CD4-positive, alpha-beta T cell treated with Interleukin-15 for 4 hours (primary cell): ENCODE measurements at places on chromosomes 2 and 18.

DNA sequence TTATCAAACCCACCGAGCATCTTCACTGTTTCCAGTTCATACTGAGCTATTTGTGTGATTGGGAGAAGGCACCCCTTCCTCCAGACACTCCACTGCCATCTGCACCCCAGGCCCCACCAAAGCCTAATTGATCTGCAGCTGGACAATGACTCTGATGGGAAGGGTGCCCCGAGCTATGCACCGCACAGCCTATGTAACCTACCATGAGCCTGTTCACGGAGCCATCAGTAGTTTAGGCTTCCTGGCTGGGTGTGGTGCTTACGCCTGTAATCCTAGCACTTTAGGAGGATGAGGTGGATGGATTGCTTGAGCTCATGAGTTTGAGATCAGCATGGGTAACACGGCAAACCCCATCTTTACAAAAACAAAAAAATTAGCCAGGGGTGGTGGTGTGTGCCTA is 17.8 kb upstream of the ASAP2 start:
- no peak for DNase-seq

DNA sequence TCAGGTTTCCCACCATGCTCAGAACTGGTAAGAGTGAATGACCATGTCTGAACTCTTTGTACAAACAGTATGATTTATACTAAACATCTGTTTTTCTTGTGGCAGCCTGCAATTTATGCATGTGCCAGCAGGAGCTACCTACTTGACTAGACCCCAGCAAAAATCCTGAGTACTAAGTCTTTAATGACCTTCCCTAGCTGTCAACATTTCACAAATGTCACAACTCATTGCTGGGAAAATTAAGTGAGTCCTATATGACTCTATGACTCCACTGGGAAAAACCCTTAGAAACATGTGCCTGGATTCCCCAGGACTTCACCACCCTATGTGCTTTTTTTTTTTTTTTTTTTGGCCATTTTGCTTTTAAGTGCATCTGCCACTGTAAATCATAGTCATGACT is 1225.8 kb downstream of the SUCLG1 start:
- no peak for DNase-seq

- peak; percentile 77 for DNase-seq
These were observed 136.9 kb downstream of the UXS1 start for GRCh38 chr2:106057206-106057605.

- DNase-seq, result no peak
These were observed 156.6 kb downstream of the AGPS start for GRCh38 chr2:177549171-177549570.

DNA sequence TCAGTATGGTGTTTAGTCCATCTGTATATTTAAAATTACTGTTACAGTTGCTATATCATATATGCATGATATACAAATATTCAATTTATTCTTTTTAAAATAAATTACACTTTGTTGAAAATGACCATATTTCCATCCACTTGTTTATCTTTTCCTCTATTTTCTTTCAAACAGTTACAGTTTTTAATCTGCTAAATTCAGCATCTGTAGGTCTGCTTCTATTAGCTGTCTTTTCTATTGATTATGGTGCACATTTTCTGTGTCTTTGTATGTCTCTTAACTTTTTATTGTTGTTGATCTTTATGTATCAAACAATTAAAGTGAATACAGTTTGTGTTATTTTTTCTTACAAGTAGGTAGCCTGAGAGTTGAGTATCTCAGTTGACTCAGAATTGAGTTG is 28.1 kb downstream of the IL18R1 start:
- DNase-seq, result no peak
